ENCODE measurements at places on chromosomes 16 and 17.
A peak's percentile ranks its signal among the peaks of the same experiment; 100 is the strongest.

DNA sequence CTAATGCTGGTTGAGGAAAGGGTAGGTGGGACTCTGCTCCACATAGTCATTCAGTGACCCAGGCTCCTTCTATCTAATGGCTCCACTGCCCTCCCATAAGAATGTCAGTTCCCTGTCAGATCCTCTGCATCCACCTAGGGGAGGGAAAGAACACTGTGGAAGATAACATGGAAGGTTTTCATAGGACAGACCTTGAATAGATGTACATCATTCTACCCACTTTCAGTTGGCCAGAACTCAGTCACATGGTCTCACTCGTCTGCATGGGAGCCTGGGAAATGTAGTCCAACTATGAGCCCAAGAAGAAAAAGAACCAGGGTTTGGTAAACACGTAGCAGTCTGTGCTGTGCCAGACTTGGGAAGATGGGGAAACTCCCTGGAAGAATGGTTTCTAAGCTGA is 27.1 kb upstream of the SCNN1B start:
- no peak for DNase-seq

DNA sequence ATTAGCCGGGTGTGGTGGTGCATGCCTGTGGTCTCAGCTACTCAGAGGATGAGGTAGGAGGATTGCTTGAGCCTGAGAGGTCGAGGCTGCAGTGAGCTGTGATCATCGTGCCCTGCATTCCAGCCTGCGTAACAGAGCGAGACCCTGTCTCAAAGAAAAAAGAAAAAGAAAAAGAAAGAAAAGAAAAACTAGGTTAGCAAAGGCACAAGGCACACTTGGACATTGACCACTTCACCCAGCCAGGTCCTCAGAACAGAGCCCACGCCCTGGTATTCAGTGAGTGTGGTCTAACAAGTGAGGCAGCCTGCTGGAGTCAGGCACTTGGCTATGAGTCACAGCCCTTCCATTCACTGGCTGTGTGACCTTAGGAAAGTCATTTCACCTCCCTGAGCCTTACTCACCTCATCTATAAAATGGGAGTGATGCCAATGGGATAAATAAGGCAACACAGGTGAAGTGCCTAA is 10.4 kb downstream of the MILR1 start:
- no peak for DNase-seq

- DNase-seq = peak; percentile 87
These were observed 384.3 kb downstream of the CDH13 start for GRCh38 chr16:83010776-83011720.

DNA sequence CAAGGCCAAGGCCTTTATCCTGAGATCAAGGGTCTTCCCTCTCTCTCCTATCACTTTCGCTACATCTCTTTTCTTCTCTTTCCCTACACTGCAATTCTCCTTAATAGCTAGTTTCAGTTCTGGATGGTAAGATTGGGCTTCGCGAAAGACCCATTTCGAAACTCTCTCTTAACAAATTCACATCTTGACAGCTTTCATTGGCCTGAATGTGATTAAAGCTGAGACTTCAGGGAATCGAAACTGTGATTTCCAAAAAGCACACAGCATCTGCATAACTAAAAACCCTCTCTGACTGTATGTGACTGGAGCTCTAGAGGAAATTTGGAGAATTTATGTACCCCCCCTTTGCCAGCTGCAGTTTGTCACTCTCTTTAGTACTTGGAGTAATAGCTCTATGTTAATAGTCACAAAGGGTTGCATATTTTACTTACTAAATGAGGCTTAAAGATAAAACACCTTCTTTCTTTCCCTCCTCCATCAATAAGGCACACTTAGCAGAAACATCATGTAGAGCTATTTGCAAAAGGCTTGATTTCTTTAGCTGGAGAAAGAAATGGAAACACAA is 105.3 kb upstream of the FAM20A start:
- DNase-seq = no peak
